Vein endothelial cell (primary cell): ENCODE measurements at places on chromosomes 6 and 20. TPM values are rescaled to one million over a fixed set of nuclear protein-coding genes. Genes with fewer than 3 reads are reported as not detected.

NMBR gene
- under 0.01 TPM in 1 of 2 replicates, not detected in the other for total RNA-seq

WFDC12 gene
- not detected in 2 replicates for total RNA-seq

BTNL2 gene
- total RNA-seq, result not detected in 2 replicates

PAK5 gene
- not detected in 2 replicates for total RNA-seq

RCAN2 gene
- total RNA-seq, result 0.33 and 1.5 TPM in 2 replicates

TRIM15 gene
- not detected in 2 replicates for total RNA-seq

B3GAT2 gene
- total RNA-seq, result 0.10 TPM in 1 of 2 replicates, not detected in the other

STX16 gene
- total RNA-seq, result 28.4 and 31.3 TPM in 2 replicates

MANEA gene
- 13.1 TPM in 2 replicates for total RNA-seq

TMC2 gene
- not detected in 2 replicates for total RNA-seq

GSTA3 gene
- not detected in 2 replicates for total RNA-seq

PRKN gene
- total RNA-seq, result 0.76 and 1.6 TPM in 2 replicates

CDYL gene
- 78.1 and 85.7 TPM in 2 replicates for total RNA-seq

PDE7B gene
- 28.1 and 52.6 TPM in 2 replicates for total RNA-seq

PLG gene
- total RNA-seq, result not detected in 2 replicates

PI3 gene
- not detected in 2 replicates for total RNA-seq

GID8 gene
- 41.7 and 45.4 TPM in 2 replicates for total RNA-seq

PREP gene
- 20.9 and 22.5 TPM in 2 replicates for total RNA-seq

RAET1E gene
- total RNA-seq, result 0.29 and 0.33 TPM in 2 replicates

TXNDC5 gene
- 1,169 and 2,250 TPM in 2 replicates for total RNA-seq

GPX5 gene
- not detected in 2 replicates for total RNA-seq

GUCA1A gene
- not detected in 2 replicates for total RNA-seq

CHMP4B gene
- total RNA-seq, result 51.3 and 51.7 TPM in 2 replicates

FERMT1 gene
- 0.65 and 1.6 TPM in 2 replicates for total RNA-seq

CD164 gene
- total RNA-seq, result 115 and 132 TPM in 2 replicates

MYT1 gene
- total RNA-seq, result not detected in 2 replicates

FAM83B gene
- not detected in 2 replicates for total RNA-seq

SLC22A16 gene
- total RNA-seq, result not detected in 2 replicates

GRIK2 gene
- not detected in 2 replicates for total RNA-seq

ZC2HC1B gene
- not detected in 2 replicates for total RNA-seq

VWA7 gene
- total RNA-seq, result 0.10 and 0.65 TPM in 2 replicates

DNMT3B gene
- total RNA-seq, result 3.3 and 3.7 TPM in 2 replicates

PRND gene
- 9.5 and 10.6 TPM in 2 replicates for total RNA-seq

BHLHE23 gene
- not detected in 2 replicates for total RNA-seq

SRSF12 gene
- 0.29 TPM in 1 of 2 replicates, not detected in the other for total RNA-seq

BYSL gene
- total RNA-seq, result 31.8 and 33.6 TPM in 2 replicates

FOXF2 gene
- 0.10 TPM in 1 of 2 replicates, not detected in the other for total RNA-seq

HSD17B8 gene
- 2.8 and 4.9 TPM in 2 replicates for total RNA-seq

TRAPPC3L gene
- total RNA-seq, result 0.33 TPM in 1 of 2 replicates, not detected in the other
